ENCODE measurements at places on chromosomes 3 and 15. TPM values are rescaled to one million over a fixed set of nuclear protein-coding genes. Genes with fewer than 3 reads are reported as not detected.

GRCh38 chr15:95911570-95912279 is 418.8 kb upstream of the NR2F2 start:
- DNase-seq = no peak

DNA sequence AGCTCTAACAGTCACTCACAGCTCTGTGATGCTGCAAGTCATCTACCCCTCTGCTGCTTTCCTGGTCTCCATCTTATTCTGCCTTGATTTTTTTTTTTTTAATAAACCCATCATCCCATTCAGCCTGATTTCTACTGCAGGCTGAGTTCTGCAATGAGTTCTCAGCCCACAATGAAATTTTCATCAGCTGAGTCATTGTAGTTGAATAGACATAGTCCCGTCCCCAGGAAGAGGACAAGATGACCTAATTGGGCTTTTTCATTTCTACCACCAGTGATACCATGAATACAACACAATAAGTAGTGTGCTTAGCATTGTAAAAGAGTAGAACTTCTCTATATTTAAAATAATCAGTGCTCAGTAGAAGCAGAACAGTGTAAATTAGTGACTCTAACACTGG is 59.3 kb downstream of the C3orf85 start:
- DNase-seq = peak; percentile 26

- DNase-seq = no peak
These were observed 301.4 kb downstream of the RBMS3 start for GRCh38 chr3:29582273-29582672.

DNA sequence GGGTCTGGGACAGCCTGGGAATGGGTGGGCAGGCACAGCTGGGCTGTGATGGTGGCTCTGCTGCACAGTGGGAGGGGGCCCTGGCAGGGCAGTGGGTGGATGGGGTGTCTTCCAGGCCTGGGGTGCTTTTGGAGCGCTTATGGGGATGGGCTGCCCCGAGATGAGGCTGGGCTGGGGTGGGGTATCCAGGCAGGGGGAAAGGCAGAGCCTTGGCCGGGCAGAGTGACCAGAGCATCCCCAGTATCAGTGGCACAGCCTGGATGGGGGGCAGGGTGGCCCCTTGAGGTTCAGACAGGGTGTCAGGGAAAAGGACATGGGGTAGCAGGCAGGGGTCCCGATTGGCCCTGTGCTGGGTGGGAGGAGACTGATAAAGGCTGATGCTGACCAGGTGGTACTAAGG is 26.6 kb downstream of the HDAC11 start:
- DNase-seq = no peak

- DNase-seq = no peak
These were observed 103.3 kb downstream of the STT3B start for GRCh38 chr3:31636049-31636448.

DNA sequence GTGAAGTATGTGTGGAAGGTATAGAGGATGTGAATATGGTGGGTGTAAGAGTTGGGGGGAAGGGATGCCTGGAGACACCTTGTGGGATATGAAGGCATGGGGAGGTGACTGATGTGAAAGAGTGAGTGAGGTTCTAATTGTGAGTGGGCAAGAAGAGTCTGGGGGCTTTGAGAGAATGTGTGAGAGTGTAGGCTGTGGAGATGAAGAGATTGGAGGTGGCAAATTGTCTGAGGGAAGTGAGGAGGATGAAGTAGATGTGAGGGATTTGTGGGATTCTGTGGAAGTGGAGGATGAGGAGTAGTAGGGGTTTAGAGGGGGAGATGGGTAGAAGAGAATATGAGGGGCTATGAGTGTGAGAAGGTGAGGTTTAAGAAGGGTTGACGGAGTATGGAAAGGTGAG is 41.6 kb downstream of the ZIC4 start:
- DNase-seq = no peak

- DNase-seq = no peak
These were observed 92.1 kb downstream of the SLC49A4 start for GRCh38 chr3:122886946-122887345.

GRCh38 chr15:89807689-89808088 is 7.0 kb downstream of the ANPEP start:
- no peak for DNase-seq

- DNase-seq = no peak
These were observed 9.4 kb downstream of the IGSF11 start for GRCh38 chr3:119025171-119025795.

DNA sequence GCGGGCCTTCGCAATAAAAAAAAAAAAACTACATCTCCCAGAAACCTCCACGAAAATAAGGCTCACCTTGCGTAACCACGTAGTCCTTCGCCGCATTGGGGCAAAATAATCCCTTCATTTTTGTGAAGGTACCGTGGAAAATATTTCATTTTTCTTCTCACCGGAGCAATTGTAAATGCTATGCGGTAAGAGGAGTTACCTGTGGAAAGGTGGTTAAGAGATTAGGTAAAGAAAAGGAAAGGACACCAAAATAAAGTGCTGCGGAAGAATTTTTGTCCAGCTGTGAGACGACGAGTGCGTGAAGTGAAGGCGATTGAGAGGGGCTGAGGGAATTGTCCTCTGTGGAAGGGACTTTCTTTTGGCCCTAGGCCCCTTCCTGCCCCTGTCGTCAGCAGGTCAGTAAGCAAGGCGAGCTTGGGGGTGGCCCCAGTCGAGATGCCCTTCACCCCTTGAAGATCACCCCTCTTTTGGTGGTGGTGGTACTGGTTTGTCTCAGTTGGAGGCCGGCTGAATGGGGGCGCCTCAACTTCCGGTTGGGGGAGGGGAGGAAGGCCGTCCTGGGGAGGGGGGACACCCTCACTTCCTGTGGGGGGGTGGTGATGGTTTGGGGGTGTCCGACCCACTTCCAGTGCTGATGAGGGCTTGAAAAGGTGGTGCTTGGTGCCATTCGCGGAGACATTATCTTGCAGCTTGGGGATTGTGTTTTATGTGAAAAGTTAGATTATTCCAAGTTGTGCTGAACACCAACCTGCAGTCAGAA is at the start of gene HMG20A:
Gene HMG20A, plus strand, starts transcription at position 279 of the 760 bp plus-strand sequence. CDS start 37,520 bp downstream, outside the sequence.
- peak; percentile 85 for DNase-seq

- DNase-seq = no peak
These were observed 78.3 kb upstream of the ICE2 start for GRCh38 chr15:60557191-60557618.

GRCh38 chr15:78212008-78212407 is 22.4 kb downstream of the ACSBG1 start:
- DNase-seq = no peak

DNA sequence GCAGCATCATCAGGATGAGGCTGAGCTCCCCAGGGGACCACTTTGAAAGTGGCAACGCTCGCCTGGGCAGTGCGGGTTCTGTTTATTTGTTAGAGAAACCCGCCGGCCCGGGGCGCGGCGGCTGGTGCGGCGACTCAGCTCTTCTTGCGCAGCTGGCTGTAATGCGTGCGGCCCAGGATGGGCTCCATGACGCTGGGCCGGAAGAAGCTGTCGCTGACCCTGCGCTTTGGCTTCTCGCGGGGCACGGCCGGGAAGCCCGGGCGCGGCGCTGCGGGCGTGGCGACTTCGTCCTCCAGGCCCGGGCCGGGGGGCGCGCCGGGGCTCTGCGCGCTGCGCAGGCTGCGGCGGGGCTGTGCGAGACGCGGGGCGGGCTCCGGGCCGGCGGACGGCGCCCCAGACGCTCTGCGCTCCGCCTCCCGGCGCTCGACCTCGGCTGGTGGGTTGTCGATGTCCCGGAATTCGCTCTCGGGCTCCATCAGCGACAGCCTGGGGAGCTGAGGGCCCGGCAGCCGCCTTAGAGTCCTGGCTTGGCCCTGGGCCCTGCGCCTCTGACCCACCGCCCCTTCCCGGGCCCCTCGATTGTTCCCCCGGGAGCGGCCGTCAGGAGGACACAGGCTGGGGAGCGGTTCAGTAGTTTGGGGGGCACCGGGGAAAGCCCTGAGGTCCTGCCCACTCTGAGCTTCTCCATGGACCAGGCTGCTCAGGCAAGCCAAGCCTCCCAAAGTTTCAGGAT is 10.3 kb upstream of the KIF7 start:
- DNase-seq = peak; percentile 78

DNA sequence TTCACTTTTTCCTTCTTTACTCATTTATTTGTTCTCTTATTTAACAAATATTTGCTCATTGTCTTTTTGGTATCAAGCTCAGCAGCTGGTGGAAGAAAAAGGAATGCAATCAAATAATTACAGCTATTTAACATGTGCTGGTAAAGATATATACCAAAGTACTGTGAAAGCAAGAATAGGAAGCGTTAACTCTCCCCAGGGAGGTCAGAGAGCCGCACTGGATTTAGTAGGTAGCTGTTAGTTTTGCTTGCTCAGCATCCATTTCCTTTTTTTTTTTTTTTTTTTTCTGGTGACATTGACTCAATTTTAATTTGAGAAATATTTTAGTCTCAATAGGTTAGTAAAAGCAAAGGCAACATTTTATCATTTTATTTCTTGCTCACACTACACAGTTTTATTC is 308.5 kb upstream of the MDFIC2 start:
- no peak for DNase-seq

DNA sequence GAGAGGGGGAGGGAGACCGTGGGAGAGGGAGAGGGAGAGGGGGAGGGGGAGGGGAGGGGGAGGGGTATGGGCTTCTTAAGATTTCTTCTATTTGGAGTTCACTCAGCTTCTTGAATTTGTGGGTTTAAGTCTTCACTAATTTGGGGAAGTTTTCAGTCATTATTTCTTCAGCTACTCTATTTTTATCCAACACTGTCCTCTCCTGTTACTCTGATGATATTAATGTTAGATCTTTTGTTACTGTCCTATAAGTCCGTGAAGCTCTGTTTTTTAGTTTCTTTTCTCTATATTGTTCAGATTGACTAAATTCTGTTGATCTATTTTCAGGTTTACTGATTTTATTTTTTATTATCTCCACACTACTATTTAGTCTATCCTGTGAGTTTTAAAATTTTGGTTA is 351.5 kb upstream of the TPM1 start:
- no peak for DNase-seq

- peak; percentile 52 for DNase-seq
These were observed 2.2 kb downstream of the NR2F2 start for GRCh38 chr15:96332637-96333121.

Gene GATA2
- 9.0 TPM for total RNA-seq

Gene SLC12A1
- total RNA-seq = 0.10 TPM

Gene STARD9
- 5.9 TPM for total RNA-seq

Gene CLDN16
- not detected for total RNA-seq

Gene EIF5A2
- 16.7 TPM for total RNA-seq

Gene GCNT3
- total RNA-seq = not detected
